ENCODE measurements at places on chromosomes 5 and 9.

GRCh38 chr9:14347406-14348122, 33.6 kb upstream of the NFIB start:
- DNase-seq, result no peak

GRCh38 chr9:135222881-135223760, 135.7 kb downstream of the OLFM1 start:
- no peak for DNase-seq

- peak; percentile 25 for DNase-seq
These were observed 984 bp downstream of the STXBP1 start for GRCh38 chr9:127612939-127613582.

DNA sequence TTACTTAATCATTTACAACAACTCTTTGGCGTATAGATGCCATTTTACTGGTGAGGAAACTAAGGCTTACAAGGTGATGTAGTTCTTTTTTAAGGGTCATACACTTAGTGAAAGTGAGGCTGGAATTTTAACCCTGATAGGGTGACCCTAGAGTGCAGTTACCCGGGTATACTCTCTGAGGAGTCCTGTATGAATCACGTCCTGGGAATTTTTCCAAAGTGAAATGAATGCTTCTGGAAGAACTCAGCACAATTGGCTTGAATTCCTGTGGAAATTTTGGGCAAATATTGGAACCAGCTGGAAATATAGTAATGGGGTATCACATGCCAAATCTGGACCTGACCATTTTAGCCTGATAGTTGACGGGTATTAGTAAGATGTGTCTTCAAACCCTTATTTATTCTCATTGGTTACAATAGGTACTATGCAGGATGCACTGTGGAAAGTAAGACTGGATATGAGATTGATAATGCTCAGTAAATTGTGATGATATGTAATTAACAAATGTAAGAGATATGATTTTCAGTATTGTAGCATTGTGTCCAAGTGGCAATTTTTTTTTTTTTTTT, 14.8 kb downstream of the SUB1 start:
- no peak for DNase-seq

GRCh38 chr5:16229357-16229940, 49.9 kb upstream of the MARCHF11 start:
- DNase-seq, result no peak

DNA sequence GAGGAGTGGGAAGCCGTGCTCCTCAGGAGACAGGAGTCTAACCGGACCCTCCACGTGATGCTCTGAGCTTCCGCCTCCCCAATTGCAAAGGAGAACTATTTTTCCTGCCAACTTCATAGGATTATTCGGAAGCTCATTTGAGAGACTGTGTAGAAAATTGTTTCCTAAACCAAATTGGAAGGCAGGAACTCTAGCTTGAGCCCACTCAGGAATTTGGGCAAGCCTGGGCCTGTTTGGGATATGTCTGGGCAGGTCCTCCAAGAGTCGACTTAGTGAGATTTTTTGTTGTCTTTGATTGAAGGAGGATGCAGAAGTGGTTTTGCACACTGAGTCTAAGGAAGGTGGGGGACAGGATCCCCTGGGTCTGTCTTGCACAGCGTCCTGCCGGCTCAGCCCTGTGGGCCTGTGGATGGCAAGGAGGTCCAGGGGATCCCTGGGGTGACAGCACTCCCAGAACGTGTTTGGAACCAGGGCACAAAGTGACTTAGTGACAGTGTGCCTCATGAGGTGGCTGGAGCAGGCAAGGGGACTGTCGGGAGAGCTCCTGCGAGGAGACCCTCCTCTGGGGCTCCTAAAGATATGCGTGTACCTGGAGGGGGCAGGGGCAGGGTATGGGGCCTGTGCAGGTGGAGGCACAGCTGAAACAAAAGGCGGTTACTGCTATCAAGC, 283.3 kb downstream of the NSG2 start:
- DNase-seq, result no peak

GRCh38 chr9:126299706-126300276, 26.8 kb upstream of the MVB12B start:
- DNase-seq, result no peak

GRCh38 chr9:111683392-111683791, 22.0 kb downstream of the GNG10 start:
- DNase-seq, result no peak

GRCh38 chr9:86168256-86168655, 68.9 kb upstream of the GOLM1 start:
- DNase-seq, result no peak

DNA sequence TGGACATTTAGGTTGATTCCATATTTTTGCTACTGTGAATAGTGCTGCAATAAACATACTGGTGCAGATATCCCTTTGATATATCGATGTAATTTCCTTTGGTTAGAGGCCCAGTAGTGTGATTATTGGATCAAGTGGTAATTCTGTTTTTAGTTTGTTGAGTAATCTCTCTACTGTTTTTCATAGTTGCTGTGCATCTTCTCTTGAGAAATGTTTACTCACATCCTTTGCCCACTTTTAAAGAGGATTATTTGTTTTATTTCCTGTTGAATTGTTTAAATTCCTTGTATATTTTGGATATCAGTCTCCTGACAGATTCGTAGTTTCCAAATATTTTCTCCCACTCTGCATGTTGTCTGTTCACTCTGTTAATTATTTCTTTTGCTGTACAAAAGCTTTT, 352.6 kb upstream of the TARS1 start:
- no peak for DNase-seq

- DNase-seq, result no peak
These were observed 15.3 kb downstream of the MYMK start for GRCh38 chr9:133509179-133510083.

All from activated CD4-positive, alpha-beta T cell treated with anti-CD3 and anti-CD28 coated beads for 4 hours (primary cell).